ENCODE measurements at places on chromosomes 4 and X.
A peak's percentile ranks its signal among the peaks of the same experiment; 100 is the strongest.

- no peaks in the 10 kb centered on the region for H3K4me1 ChIP-seq
- H3K36me3 ChIP-seq = no peaks in the 10 kb centered on the region
- no peak overlapping the region for H3K27ac ChIP-seq
- no peak overlapping the region for H3K4me3 ChIP-seq
- no peak for DNase-seq
- H3K27me3 ChIP-seq = no peaks in the 10 kb centered on the region
Observed at GRCh38 chr4:77360451-77360850, 203.4 kb downstream of the CCNG2 start.

DNA sequence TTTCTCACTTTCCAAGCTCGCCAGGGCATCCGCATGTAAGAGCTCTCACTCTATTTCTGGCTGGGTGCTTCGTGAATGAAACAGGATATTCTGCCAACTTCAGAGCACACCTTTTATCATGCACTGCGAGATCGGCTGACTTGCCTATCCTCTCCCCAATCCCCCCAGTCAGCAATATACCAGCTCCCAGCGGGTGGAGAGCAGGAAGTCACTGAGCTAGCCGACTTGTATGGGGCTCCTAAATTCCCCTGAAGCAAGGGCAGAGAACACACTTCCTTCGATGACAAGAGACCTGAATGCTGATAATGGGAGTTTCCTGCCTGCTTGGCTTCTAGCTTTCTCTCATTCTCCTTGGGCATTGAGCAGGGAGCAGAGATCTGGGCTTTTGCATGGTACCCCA is 33.8 kb upstream of the MAMLD1 start:
- no peaks in the 10 kb centered on the region for H3K27me3 ChIP-seq
- no peak for DNase-seq

GRCh38 chr4:61428950-61429349 is 228.8 kb downstream of the ADGRL3 start:
- H3K4me1 ChIP-seq = no peaks in the 10 kb centered on the region
- H3K27me3 ChIP-seq = no peaks in the 10 kb centered on the region
- no peak overlapping the region for H3K27ac ChIP-seq

DNA sequence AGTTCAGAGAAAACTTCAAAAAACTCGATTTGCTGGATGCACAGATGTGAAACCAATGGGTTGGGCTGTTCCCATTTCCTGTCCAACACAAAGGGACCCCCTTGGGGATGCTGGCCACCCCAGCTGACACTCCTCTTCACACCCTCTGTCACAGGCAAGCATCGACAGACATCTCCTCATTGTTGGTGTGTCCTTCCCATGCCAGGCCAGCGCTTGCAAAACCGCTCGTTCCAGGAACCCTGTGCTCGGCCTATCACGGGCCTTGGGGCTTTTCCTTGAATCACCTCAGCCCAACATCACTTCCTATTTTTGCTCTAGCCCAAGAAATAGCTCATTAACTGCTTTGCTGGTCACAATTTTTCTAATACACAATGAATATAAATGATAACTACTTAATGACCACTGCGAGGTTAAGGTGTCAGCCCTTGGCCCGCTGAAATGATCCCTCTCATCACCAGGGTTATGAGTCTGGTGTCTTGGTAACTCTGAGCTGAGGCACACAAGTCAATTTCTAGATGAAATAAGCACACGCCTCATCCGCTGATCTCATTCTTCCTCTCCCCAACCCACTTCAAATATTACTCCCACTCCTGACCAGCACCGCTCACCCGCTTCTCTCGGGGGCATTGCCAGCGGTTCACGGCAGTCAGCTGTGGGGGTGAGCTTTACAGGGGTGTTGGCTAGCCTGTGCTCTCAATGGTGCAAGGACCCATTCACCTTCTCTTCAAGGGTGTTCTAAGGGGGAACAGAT is 32.3 kb downstream of the BCOR start:
- DNase-seq = no peak
- H3K27me3 ChIP-seq = peaks cover 27% of the 10 kb centered on the region
- no peak overlapping the region for H3K4me3 ChIP-seq
- no peaks in the 10 kb centered on the region for H3K4me1 ChIP-seq

DNA sequence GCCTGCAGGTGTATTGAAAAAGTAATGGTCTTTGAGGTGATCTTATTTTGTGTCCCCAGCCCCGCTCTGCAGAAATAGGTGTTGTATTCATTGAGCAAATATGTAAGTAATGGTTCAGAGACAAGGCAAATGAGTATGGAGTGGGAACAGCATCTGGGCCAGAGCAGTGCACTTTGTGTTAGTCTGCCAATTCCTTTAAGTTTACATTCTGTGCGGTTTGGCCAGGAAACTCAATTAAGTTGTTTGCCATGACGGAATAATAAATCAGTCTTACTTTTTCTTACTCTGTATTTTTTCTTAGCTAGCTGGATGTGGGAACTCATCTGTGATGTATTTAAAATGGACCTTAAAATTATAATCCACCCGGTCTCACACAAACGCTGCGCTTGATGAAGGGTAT is 12.6 kb downstream of the DCLK2 start:
- H3K27ac ChIP-seq = no peak overlapping the region
- no peaks in the 10 kb centered on the region for H3K27me3 ChIP-seq
- no peaks in the 10 kb centered on the region for H3K4me1 ChIP-seq
- no peak for DNase-seq
- H3K4me3 ChIP-seq = no peak overlapping the region
- H3K36me3 ChIP-seq = no peaks in the 10 kb centered on the region

DNA sequence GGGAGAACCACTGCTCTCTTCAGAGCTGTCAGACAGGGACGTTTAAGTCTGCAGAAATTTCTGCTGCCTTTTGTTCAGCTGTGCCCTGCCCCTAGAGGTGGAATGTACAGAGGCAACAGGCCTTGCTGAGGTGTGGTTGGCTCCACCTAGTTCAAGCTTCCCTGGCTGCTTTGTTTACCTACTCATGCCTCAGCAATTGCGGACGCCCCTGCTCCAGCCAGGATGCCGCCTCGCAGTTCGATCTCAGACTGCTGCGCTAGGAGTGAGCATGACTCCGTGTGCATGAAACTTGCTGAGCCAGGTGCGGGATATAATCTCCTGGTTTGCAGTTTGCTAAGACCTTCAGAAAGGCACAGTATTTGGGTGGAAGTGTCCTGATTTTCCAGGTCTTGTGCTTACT is 70.9 kb downstream of the MAGEB5 start:
- DNase-seq = no peak
- H3K36me3 ChIP-seq = no peaks in the 10 kb centered on the region
- no peaks in the 10 kb centered on the region for H3K4me1 ChIP-seq
- H3K27ac ChIP-seq = no peak overlapping the region

DNA sequence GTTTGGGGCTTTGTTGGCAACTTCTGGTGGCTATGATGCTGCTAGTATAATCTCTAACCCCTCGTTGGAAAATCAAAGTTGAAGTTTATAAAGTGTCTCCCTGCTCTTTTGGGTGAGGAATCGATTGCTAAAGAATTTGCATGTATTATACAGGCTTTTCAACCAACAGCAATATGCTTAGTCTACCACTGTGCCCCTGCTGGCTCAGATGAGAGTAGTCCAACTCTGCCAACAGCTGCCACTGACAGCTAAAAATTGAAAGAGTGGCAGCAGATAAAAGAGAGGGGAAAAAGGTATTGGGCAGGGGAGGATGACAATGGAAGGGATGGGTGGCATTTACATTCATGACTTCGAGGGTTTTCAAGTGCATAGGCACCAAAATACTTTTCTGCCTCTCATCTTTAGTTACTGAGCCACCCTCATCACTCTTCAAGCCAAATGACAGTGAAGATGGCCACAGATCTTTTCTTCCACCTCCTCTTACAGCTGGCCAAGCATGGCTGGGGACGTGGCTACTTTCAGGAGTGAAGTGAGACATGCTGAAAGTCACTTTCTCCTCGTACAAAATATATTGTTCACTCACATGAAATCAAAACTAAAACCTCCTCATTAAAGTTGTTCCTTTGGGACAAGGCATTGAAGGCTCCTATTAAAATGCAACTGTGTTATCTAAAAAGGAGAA is 2.7 kb upstream of the GRIA3 start:
- no peak overlapping the region for H3K4me3 ChIP-seq
- H3K4me1 ChIP-seq = no peaks in the 10 kb centered on the region
- H3K27me3 ChIP-seq = peaks cover 16% of the 10 kb centered on the region
- no peak for DNase-seq

- no peaks in the 10 kb centered on the region for H3K27me3 ChIP-seq
- H3K36me3 ChIP-seq = no peaks in the 10 kb centered on the region
- H3K4me1 ChIP-seq = no peaks in the 10 kb centered on the region
- DNase-seq = peak; percentile 23
- no peak overlapping the region for H3K27ac ChIP-seq
- H3K4me3 ChIP-seq = no peak overlapping the region
Observed at GRCh38 chr4:86977621-86978184, 42.9 kb downstream of the AFF1 start.

DNA sequence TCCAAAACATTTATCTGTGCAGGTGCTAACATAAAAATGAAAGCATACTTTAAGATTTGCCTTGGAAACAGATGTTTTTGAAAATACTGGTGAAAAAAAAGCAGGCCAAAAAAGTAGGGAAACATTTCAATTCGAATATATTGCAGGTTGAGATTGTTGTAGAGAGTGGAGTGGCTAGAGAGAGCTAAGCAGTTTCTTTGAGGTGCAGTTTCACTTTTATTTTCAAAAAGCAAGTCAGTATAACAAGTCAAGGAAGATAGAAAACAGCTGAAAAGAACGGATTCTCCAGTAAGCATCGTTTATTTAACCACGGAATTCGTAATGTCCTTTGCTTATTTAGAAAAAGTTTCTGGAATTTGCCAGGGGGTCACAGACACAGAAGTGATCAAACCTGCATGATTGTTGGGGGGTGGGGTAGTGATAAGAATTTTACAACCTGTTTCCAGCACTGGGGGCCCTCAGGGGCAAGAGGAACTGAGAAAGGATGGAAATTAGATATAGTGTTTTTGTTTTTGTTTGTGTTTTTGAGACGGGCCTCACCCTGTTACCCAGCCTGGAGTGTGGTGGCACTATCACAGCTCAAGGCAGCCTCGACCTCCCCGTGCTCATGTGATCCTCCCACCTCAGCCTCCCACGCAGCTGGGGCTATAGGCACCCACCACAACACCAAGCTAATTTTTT is 175.0 kb downstream of the TENM3 start:
- no peak overlapping the region for H3K27ac ChIP-seq
- no peak for DNase-seq
- H3K27me3 ChIP-seq = no peaks in the 10 kb centered on the region
- H3K4me1 ChIP-seq = no peaks in the 10 kb centered on the region
- H3K4me3 ChIP-seq = no peak overlapping the region

DNA sequence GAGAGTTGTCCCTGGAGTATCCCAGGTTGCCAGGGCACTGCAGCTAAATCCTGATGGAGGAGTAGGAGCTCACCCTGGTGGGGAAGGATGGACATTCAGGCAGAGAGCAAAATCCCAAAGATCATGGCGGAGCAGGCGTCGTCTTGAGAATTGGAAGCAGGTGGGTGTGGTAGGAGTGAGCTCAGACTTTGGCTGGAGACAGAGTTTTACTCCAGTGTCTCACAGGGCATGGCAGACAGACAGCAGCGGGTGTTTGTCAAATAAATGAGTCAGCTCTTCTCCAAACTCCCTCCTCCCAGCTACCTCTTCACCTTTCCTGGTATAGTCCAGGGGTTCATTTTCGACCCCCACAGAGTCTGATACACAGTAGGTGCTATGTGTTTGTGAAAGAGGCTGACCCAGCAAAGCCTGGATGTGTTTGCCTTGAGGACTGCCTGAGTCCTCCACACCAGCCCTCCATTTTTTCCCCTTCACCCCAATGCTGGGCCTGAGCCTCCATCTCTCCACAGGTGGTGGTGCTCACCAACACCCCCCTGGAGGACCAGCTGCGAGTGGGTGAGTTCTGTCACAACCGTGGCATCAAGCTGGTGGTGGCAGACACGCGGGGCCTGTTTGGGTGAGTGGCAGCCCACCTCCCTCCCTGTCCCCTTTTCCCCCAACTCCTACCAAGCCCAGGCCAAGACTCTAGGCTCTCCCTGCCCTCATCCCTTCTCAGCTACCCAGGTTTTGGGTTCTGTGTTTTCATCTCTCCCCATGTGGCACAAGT is 6.9 kb downstream of the UBA1 start:
- H3K27me3 ChIP-seq = no peaks in the 10 kb centered on the region
- peak overlapping the region; percentile 84 for H3K27ac ChIP-seq
- peaks cover 11% of the 10 kb centered on the region for H3K36me3 ChIP-seq
- no peaks in the 10 kb centered on the region for H3K4me1 ChIP-seq
- peak; percentile 52 for DNase-seq

DNA sequence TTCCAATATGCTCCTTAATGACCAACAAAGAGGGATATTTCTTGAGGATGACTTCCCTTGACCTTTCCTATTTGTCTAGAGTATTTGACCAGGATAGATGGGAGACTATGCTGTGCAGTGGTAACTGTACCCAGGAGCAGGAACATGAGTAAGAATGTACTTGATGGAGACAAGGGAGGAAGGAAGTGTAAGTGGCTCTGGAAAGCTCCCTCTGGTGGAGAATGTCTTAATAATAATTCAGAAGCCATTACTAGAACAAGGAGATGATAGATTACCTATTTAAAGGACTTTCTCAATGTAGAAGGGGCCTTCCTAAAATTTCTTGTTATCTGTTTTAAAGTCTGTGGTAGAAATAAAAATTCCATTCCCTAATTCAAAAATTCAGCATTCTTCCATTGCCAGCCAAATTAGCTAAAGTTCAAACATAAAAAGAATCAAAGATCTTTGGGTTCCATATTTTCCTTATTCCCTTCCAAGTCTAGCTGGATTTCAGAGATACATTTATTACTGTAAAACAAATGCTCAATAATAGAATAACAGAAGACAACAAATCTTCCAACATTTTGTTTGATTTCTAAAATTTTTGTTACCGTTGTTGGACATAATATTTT is 83.8 kb downstream of the GRID2 start:
- no peaks in the 10 kb centered on the region for H3K36me3 ChIP-seq
- no peak overlapping the region for H3K27ac ChIP-seq
- H3K4me3 ChIP-seq = no peak overlapping the region
- DNase-seq = no peak
- no peaks in the 10 kb centered on the region for H3K4me1 ChIP-seq

GRCh38 chr4:2288051-2288541 is 26.2 kb upstream of the MXD4 start:
- H3K27me3 ChIP-seq = no peaks in the 10 kb centered on the region
- no peak overlapping the region for H3K27ac ChIP-seq
- H3K4me3 ChIP-seq = no peak overlapping the region
- no peaks in the 10 kb centered on the region for H3K36me3 ChIP-seq
- no peak for DNase-seq
- no peaks in the 10 kb centered on the region for H3K4me1 ChIP-seq

DNA sequence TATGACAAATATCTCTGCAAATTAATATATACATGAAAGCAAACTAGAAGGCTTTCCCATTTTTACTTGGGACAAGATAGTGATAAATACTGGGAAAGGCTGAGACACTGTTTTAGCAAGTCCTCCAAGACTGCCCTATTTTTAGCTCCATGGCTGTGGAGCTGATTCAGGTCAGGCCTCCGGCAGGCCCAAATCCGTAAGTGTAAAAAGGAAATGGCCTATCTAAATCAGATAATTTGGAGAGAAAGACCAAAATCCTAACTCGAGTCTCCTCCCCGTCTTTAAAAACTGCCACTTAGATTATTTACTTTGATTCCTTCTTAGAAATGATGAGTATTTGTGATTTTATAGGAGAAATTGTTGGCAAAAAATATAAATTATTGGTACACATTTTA is 2.9 kb downstream of the OTUD4 start:
- no peaks in the 10 kb centered on the region for H3K27me3 ChIP-seq
- H3K36me3 ChIP-seq = no peaks in the 10 kb centered on the region
- no peak for DNase-seq
- peak overlapping the region; percentile 88 for H3K4me3 ChIP-seq
- H3K27ac ChIP-seq = peak overlapping the region; percentile 96

- H3K36me3 ChIP-seq = no peaks in the 10 kb centered on the region
- no peaks in the 10 kb centered on the region for H3K27me3 ChIP-seq
- H3K4me1 ChIP-seq = no peaks in the 10 kb centered on the region
- H3K27ac ChIP-seq = peak overlapping the region; percentile 4
Observed at GRCh38 chr4:6324461-6324998, 54.9 kb downstream of the WFS1 start.

Measured in breast epithelium (tissue), 4 donors.